ENCODE measurements at places on chromosomes 2 and 18.

DNA sequence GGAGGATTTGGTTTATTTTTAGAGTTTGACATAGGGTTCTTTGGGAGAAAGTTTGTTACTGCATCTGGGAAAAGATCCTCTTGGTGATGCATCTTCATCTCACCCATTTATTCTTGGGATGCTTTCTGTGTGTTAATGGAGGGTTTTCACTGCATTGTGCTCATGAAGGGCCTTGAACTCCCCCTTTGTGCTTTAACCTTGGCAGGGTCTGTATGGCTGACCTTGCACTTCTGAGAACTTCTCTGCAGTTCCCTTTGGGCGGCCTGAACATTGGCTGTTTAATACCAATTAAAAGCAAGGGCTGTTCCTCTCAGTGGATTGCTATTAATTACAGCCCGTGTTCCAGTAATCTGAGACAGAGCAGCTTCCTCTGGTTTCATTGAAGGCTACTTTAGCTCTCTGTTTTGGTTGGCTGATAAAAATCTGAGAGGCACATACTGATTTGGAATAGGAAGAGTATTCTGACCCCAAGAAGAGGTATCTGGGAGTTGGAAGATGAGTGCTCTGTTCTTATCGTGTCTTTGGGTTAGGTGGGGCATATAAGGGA lies 37.5 kb downstream of the FMNL2 start:
- no peak for DNase-seq

DNA sequence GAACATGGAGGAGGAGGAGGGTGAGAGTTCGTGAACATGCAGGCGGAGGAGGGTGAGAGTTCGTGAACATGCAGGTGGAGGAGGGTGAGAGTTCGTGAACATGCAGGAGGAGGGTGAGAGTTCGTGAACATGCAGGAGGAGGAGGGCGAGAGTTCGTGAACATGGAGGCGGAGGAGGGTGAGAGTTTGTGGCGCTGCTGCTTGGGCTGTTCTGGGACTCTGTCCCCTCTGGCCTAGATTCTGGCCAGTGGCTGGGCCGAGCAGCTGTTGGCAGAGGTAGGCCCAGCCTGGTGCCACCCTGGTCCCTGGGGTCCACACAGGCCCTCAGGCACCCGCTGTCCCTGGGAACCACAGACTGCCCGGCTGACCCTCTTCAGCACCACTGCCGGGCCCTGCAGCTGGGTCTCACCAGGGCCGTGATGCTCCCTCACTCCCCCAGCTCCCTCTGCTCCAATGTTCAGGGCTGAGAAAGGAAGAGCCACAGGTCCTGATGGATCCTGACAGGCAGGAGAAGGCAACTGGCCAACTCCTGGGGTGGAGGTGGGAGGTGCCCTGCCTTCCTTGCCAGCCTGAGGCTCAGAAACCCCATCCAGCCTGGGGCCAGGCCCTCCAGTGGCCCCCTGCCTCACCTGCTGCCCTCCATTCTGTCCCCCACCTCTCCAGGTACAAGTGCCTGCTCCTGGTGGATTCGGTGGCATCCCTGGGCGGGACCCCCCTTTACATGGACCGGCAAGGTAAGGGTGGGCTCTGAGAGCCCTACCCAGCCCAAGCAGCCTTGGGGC lies 3.9 kb downstream of the AGXT start:
- no peak for DNase-seq

DNA sequence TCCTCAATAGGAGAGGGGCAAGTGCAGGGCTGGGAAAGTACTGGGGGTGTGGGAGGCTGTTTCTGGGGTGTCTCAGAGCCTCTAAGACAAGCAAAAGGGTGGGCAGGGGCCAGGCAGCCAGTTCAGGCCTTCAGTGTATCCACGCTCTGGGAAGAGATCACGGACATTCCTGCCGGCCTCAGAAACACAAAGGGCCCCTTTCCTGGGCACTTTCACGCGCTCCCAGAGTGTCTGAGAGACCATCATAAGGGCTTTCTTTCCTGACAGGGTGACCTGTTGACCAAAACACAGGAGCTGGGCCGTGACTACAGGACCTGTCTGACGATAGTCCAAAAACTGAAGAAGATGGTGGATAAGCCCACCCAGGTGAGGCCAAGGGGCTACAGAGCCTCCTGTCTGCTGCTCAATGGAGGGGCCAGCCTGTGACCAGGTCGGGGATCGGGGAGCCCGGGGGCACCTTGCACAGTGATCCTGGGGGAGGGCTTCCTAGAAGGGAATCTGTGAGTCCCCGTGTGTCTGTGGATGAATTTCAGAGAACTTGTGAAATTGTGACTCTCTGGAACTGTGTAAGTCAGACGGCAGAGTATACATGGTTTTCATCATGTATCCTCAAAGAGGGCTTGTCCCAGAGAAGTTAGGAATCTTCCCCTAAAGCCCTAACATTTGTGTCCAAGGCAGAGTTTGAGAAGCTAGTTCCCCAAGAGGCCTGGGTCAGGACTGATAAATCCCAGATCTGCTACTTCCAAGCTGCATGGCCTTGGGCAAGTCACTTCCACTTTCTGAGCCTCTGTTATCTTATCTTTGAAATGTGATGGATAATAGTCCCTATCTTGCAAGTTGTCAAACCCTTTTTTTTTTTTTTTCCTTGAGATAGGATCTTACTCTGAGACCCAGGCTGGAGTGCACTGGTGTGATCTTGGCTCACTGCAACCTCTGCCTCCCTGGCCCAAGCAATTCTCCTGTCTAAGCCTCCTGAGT lies 1.8 kb downstream of the GNLY start:
- no peak for DNase-seq

DNA sequence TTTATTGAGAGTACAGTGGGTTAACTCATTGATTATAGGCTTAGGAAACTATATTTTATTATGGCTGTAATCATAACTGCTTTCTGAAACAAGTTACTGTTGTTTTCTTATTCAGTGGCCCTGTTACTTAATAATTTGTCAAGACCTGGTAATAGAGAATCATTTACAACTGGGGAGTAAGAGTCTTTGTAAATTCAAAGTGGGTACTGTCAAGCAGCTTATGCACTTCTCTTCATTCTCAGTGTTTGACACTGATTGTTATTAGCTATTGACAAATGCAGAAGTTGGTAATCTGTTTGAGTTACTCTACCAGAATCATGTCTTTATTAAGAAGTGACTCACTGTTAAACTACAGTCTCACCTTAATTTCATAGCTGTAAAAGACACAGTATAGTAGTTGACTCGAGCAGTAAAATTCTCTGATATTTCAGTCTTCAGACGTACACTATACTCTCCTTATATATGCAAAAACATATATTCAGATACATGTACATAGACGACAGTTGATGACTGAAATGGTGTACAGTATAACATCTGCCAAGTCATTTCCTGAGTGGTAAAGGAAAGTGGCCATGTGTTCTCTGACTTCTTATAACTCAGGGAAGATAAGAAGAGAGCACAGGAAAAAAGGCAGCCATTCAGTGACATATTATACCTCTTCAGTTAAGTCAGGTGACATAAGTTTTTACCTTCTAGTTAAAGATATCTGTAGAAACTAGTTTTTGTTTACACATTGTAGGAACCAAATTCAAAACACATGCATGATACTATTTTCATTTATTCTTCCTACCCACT lies 36.0 kb upstream of the TTC27 start:
- DNase-seq, result peak; percentile 3

DNA sequence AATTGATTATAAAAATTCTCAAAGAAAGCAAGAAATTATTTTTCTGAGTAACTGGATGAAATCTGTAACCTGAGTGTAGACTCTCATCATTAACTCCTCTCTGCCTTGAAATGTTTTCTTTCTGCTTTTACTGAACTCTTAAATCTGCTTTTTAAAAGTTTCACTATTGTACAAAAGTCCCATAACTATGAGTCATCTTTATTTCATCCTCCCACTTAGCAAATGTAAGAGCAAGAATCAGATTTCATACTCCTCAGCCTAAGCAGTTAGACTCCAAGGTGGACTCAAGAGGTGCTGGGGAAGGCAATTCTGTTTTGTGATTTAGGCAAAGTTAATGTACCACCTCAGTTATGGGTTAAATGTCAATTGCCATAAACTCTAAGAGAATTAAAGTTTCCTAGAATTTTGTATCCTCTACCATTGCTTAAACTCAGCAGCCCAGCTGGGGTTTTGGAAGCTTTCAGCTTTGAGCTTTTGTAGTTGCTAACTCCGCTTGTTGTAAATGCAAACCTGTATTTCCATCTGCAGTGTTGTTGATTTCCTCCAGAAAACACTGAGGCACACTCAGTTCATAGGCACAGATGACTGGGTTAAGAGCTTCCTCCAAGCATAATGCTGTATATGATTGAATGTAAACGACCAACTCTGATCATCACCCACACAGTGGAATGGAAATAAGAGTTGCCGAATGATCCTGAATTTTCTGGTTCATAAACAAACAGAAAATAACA lies 268.8 kb downstream of the ARHGAP15 start:
- peak; percentile 58 for DNase-seq

- no peak for DNase-seq
Observed at GRCh38 chr18:13221869-13222855, 3.6 kb downstream of the LDLRAD4 start.

GRCh38 chr2:226647621-226648518 lies 151.8 kb downstream of the IRS1 start:
- no peak for DNase-seq

- DNase-seq, result no peak
Observed at GRCh38 chr18:28357766-28358401, 181.0 kb upstream of the CDH2 start.

GRCh38 chr2:134949981-134950708 lies 31.5 kb downstream of the CCNT2 start:
- no peak for DNase-seq

- DNase-seq, result no peak
Observed at GRCh38 chr2:36477315-36477714, 120.7 kb downstream of the FEZ2 start.

Data from mammary epithelial cell (primary cell).